ENCODE measurements at places on chromosomes 5 and 9.

DNA sequence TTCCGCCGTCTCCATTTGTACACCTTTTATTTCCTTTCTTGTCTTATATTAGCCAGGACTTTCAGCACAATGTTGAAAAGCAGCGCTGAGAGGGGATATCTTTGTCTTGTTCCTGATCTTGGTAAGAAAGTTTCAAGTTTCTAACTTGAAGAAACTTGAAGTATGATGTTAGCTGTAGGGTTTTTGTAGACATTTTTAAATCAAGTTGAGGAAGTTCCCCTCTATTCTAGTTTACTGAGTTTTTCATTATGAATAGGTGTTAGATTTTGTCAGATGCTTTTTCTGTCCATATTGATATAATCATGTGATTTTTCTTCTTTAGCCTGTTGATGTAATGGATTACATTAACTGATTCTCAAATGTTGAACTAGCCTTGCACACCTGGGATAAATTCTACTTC, 425.7 kb downstream of the PIK3R1 start:
- no peak for DNase-seq

- no peak for DNase-seq
Observed at GRCh38 chr9:78986446-78986845, 585.3 kb upstream of the TLE4 start.

DNA sequence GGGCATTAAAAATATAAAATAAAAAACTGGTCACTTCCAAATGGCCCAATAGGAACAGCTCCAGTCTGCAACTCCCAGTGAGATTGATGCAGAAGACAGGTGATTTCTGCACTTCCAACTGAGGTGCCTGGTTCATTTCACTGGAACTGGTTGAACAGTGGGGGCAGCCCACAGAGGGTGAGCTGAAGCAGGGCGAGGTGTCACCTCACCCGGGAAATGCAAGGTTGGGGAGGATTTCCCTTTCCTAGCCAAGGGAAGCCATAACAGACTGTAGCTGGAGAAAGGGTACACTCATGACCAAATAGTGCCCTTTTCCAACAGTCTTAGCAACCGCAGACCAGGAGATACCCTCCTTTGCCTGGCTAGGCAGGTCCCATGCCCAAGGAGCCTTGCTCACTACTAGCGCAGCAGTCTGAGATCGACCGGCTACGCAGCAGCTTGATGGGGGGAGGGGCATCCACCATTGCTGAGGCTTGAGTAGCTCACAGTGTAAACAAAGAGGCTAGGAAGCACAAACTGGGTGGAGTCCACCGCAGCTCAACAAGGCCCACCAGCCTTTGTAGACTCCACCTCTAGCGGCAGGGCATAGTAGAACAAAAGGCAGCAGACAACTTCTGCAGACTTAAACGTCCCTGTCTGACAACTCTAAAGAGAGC, 12.7 kb downstream of the RLN1 start:
- no peak for DNase-seq

DNA sequence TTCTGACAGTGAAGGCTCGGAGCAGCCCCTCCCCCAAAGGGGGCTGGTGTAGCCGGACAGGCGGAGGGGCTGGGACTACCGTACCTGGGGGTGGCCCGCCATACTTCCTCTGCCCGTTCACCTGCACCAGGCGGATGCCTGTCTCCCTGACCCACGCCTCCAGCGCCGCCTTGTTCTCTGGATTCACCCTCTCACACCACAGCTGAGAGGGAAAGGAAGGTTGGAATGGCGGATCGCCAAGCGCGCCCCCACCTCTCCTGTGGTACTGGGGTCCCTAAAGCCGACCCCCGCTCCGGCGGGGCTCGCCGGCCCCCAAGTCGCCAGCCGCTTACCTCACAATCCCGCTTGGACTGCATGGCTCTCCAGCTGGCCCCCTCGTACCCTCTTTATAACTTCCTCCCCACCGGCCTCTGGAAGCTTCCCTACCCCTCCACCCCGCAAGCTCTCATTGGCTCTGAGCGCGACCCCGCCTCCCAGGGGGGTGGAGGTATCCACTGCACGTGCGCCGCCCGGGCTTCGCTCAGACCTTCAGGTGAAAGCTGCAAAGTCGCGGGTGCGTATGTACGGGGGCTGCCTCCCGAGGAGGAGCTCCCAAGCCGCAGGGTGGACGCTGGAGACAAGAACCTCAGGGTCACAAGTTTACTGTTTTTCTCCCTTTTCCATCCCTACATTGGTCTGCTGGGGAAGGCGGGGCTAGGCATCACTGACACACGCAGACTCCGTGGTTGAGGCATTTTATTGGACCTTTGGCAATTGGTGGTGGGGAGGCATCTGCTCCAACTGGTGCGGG, at the start of gene DND1:
Gene DND1, minus strand, starts transcription at position 390 of the 790 bp plus-strand sequence. Its CDS starts 34 bp downstream, at position 356.
- DNase-seq, result no peak

GRCh38 chr5:163706053-163706771, 200.8 kb downstream of the MAT2B start:
- no peak for DNase-seq

- no peak for DNase-seq
Observed at GRCh38 chr5:113199122-113199905, 222.7 kb downstream of the DCP2 start.

DNA sequence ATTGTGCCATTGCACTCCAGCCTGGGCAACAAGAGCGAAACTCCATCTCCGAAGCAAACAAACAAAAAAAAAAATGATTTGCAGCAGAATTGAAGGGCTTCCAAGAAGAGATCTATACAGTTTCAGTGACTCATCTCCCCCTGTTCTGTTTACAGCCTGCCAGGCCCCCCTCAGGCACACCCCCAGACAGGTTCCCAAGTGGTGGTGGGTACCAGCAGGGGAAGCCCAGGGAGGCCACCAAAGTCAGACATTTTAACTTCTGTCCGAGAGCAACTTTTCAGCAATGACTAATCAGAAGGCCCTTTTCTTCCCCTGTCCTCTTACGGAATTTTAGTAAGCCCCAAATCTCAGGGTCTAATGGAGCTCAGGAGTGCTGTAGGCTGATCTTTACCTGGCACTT, 98.7 kb downstream of the PAX5 start:
- no peak for DNase-seq

DNA sequence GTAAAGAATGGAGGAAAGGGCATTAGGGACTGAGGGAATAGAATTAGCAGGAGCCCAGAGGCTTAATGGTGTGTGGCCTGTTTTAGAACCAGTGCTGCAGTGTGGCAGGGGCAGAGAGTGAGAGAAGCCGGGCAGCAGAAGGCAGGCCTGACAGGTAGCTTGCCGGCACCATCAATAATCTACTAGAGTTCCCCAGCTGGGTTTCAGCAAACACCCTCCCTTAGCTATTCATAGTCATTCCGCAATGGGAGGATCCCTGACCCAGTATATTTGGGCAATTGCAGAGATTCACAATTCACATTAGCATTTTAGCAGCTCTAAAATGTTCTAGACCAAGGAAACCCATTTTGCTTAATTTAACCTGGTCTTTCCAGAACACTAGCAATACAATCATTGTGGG, 227.8 kb downstream of the ARRDC3 start:
- DNase-seq, result no peak

DNA sequence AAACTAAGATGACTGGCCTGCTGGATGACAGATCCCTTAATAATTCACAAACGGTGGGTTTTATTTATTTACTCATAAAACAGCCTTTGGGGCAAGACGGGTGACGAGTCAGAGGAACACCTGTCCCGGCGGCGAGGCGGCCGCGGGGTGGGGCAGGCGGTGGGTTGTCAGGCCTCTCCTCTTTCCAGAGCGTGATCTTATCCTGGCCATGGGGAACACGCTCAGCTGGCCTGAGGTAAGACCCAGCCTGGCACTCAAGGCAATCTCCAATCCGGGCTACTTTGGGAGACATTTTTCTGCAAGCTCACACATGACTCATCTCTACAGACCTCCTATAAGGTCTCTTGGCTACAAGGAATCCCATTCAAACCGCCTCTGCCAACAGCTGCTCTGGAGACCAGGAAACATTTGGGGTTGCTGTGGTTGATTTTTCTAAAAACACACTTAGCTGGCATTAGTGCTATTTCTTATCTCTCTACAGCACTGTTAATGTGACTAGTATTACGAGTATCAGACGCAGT, 6.3 kb downstream of the RAPGEF1 start:
- DNase-seq, result no peak

- no peak for DNase-seq
Observed at GRCh38 chr5:87774804-87775203, 362.1 kb upstream of the CCNH start.

- DNase-seq, result no peak
Observed at GRCh38 chr5:157026789-157027424, 32.0 kb downstream of the HAVCR1 start.

DNA sequence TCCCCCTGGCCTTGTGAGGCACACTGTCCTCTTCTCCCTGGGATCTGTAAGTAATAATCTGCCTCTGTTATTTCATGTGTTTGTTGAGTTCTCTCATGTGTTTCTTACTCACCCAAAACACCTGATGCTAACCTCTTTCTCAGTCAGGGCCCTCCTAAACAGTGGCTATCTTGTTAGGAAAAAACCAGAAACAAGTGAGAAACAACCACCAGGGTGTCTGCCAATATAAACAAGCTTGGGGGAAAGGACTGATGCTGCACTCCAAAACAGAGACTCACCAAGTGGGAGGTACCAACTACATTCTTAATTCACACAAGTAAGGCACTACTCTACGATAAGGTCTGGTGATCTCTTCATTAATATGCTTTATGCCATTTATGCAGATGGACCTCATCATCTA, 564.4 kb downstream of the SEMA5A start:
- no peak for DNase-seq

DNA sequence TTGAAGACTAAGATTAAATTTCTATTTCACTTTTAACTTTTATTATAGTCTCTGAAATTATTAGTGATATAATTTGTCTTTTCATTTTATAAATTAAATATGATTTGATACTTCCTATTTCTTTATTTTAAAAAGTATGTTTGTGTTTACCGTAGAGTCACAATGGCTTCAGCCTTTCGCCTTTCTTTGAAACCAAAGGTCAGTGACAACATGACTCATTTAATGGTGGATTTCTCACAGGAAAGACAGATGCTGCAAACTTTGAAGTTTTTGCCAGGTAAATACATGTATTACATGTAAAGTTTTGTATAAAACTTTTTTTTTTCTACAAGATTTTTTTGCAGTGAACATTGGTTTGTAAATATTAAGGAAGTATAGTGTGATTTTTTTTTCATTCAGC, 36.4 kb downstream of the FSD1L start:
- DNase-seq, result no peak

- no peak for DNase-seq
Observed at GRCh38 chr5:158414780-158415179, 555.8 kb upstream of the CLINT1 start.

DNA sequence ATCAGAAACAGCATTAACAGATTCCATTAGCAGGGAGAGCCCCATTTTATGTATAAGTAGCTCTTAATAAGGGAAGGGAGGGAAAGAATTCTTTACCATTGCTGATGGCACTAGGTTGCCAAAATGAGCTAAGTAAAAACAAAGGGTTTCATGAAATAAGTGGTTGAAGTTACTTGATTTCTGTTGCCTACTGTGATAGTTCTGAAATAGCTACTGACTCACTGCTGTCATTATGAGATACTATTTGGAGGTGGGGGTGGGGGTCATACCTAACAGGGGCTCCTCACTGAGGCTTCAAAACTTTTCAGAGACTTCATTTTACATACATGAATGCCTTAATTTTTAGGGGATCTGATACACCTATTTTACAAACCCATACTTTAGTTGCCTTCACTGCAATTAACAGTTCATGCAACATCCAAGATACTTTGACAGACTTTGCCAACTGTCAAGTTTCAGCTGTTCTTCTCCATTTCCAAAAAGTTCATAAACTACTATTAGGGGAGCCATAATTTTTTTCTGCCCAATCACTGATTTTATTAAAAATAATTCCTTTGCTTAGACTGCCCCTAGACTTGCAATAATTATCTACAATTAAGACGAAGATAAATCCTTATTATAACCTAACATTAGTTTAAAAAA, 4.6 kb downstream of the HOMER1 start:
- no peak for DNase-seq

DNA sequence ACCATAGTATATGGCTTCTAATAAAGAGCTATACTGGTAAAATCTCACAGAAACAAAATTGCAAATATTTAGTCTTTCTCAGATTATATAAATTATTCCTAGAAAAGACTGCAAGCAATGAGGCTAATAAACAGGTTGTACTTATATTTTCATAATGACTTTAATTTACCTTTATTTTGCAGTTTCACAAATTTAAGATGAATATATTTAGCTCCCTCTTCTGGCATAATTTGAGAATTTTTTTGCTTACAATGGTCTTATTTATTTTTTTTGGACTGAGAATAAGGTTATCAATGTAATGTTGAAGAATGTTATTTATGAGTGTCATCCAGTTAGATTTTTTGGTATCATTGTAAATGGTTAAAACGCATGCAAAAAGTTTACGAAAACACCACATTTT, 56.7 kb downstream of the PIK3R1 start:
- DNase-seq, result no peak

DNA sequence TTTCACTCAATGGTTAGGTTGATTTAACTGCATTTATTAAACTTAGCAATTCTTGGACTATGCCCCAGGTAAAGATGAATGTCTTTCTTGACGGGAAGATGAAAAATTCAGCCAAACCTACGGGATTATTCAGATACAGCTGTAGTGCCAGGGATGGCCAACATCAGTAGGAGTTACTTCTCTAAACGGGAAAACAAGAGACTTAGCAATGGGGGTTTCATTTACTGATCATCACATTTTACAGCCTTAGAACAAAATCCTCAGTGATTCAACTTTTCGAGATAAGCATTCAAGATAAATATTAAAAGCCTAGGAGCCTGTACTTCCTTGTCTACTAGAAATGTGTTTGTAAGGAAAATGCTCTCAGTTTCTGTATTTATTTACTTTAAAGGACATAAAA, 46.1 kb downstream of the S1PR3 start:
- DNase-seq, result no peak

DNA sequence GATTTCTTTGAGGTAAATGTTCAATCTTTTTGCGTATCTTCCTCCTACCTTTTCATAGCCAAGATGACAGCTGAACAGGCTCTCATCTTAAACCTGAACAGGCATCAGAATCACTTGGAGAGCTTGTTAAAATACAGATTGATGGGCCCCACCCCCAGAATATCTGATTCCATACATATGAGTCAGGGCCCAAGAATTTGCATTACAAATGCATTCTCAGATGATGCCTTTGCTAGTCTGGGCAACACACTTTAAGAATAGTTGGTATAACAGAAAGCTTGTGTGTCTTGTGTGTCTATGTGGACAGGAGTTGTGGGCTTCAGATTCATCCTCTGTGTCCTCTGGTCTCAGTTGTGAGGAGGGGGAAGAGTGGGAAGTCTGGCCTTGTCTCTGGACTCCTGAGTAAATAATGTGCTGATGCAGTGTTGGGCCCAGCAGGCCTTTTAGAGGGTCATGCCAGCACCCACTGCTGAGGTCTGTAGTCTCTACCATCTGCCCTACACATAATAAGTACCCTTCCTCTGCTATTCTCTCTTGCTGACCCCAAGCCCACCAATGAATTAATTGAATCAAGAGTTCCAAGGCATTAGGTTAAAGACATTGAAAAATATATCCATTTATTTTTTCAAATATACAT, 43.1 kb downstream of the PTCD2 start:
- no peak for DNase-seq

- DNase-seq, result no peak
Observed at GRCh38 chr9:116279230-116279629, 125.6 kb downstream of the PAPPA start.
